SJCRH30 (cell line): ENCODE measurements at places on chromosomes 1 and 21. TPM values are rescaled to one million over a fixed set of nuclear protein-coding genes. Genes with fewer than 3 reads are reported as not detected.
A peak's percentile ranks its signal among the peaks of the same experiment; 100 is the strongest.

The TPTE gene
- total RNA-seq = 0.28 and 0.38 TPM in 2 replicates

The FCRL3 gene
- not detected in 2 replicates for total RNA-seq

The ZBTB8B gene
- total RNA-seq = not detected in 2 replicates

The VANGL2 gene
- total RNA-seq = 11.1 and 12.8 TPM in 2 replicates

The TAS1R1 gene
- 0.14 and 0.20 TPM in 2 replicates for total RNA-seq

The CCT3 gene
- 313 and 324 TPM in 2 replicates for total RNA-seq

The LY9 gene
- not detected in 2 replicates for total RNA-seq

DNA sequence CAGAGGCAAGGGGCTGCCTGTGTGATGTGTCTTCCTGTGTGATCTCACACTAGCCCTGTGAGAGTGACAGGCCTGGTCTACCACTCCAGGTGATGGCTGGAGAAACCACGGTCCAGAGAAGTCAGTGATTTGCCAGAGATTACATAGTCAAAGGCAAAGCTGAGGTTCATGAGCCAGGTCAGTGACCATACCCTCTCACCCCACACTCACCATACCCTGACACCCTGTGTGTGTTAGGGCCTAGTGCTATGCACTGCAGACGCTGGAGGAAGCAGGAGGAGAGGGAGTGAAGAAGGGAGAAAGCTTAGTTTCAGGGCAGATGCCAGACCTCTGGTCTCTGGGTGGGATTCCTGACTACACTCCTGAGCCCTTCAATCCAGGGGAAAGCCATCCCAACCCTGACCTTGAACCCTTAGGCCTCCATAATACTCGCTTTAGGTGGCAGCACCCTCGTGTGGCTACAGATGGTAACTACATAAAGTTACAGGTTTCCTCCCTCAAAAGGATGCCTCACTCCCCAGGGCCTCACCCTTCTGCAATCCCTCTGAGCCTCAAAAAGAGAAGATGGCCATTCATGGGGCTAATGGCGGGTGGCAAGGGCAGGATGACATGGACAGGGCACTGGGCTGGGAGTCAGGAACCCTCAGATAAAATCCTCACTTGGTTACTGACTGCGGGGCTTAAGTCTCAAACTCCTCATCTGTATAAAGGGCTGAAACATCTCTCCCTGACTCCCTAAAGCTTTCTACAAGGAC lies 20.8 kb upstream of the SDC3 start:
- peak; percentile 85 for DNase-seq

DNA sequence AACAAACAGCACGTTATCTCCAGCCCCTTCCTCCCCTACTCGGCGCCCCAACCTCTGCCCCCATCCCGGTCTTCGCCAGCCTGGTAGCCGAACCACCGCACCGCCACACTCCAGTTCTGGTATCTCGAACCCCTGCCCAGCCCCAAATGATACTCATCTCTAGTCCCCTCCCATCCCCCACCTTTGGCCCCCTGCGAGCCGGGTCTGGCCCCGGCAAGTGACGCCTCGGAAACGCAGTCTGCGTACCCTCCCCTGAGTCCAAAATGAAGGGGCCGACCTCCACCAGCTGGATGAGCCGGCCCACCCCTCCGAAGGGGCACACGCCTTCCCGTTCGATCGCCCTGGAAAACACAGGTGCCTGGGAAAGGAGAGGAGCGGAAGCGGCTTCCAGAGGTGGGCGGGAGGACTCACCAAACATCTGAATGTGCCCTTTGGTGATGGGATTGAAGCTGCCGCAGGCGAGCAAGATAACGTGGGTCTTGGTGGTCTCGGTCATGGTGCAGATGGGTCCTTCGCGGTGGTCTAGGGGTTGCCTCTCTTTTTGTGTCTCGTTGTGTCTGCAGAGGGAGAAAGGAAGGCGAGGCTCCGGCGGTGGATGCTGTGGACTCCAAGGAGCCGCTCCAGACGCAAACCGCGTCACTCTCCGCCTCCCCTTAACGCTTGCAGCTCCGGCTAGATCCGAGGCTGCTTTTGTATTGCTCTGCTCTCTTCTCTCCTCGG lies at the start of gene NMNAT2:
NMNAT2 (minus strand) TSS at position 609 of the 720 bp plus-strand sequence; CDS start at position 496, 113 bp downstream.
- no peak for DNase-seq

DNA sequence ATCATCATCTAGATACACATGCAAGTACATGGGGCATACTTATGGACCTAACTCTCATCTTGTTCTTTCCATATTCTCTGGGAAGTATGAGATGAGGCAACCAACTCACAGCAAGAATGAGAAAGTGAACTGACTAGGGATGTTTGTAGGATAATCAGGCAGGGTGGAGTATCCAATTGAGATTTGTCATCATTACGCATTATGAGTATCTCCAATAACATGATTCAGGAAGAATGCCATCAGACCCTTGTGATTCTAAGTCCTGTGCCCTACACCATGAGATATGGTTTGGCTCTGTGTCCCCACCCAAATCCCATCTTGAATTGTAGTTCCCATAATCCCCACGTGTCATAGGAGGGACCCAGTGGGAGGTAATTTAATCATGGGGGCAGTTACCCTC lies 154.0 kb downstream of the SLC30A10 start:
- no peak for DNase-seq

- no peak for DNase-seq
Observed at GRCh38 chr21:38303300-38303699, 46.5 kb downstream of the KCNJ15 start.

DNA sequence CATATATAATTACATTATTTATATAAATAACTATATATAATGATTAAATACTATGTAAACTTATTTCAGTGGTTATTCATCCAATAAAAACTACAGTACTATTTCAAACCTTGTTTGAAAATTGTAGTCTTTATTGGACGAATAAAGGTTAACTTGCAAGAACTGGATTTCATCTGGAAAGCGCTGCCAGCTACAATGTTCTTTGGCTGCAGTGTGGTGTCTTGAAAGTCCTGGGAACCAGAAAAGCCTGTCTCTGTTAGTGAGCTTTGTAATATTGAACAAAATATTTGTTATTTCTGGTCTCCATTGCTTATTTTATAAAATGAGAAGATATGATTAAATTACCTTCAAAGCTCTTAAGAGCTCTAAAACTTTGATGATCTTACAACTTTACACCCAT lies 763.6 kb downstream of the ADGRL2 start:
- no peak for DNase-seq

DNA sequence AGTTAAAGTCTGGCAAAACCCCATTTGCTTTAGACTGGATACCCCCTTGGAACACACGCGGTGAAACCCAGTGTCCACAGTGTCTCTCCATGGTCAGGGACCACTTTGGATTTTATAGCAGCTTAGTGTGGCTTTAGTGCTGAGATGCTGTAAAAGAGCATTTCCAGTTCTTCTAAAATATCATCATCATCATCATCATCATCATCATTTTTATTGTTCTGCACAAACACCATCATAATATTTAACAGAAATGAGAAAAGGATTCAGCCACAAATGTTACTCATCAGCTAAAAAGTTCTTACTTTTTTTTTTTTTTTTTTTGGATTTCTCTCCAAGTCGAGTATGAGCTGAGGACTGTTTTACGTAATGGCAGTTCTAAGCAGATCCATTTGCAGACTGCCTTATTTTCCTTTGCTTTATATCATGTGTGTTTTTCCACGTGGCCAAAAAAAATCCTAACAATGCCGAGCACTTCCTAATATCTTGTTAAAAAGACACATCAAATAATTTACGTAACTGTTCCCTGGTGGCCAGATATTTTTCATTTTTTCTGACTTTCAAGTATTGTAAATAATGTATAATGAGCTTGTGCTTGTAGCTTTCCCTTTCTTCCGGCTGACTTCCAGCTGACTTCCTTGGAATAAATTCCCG lies 62.8 kb downstream of the EVA1C start:
- no peak for DNase-seq

DNA sequence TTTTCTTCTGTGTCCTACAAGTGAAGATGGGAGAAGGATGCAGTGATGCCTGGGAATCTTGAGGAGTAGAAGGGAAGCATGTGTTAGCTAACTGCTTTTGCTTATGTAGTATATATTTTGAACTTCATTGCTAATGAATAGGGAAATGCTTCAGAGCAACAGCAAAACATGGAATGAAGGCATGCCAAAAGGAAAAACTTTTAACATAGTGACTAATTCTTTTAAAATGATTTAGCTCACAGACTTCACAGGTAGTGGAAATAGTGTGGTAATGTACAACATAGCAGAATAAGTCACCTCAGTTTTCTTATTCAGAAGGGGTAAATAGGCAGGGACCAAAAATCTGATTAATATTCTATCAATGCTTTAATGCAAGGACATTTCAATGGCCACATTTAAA lies 95.5 kb downstream of the LYPLAL1 start:
- DNase-seq = no peak

GRCh38 chr1:219236933-219237610 lies 63.4 kb downstream of the LYPLAL1 start:
- DNase-seq = no peak

GRCh38 chr1:51255331-51255730 lies 19.3 kb downstream of the RNF11 start:
- DNase-seq = no peak

GRCh38 chr1:30761381-30762151 lies 4.0 kb upstream of the LAPTM5 start:
- DNase-seq = peak; percentile 63

- DNase-seq = no peak
Observed at GRCh38 chr1:16451841-16452528, 11.5 kb downstream of the NECAP2 start.

GRCh38 chr1:112510340-112510739 lies 1.6 kb downstream of the WNT2B start:
- DNase-seq = no peak

- peak; percentile 87 for DNase-seq
Observed at GRCh38 chr1:218705911-218706893, 361.1 kb downstream of the TGFB2 start.

GRCh38 chr1:218247339-218247738 lies 37.8 kb upstream of the RRP15 start:
- DNase-seq = no peak

- DNase-seq = no peak
Observed at GRCh38 chr21:38831526-38832467, 26.1 kb downstream of the ETS2 start.

- DNase-seq = no peak
Observed at GRCh38 chr1:39777306-39777705, 6.2 kb upstream of the OXCT2 start.

DNA sequence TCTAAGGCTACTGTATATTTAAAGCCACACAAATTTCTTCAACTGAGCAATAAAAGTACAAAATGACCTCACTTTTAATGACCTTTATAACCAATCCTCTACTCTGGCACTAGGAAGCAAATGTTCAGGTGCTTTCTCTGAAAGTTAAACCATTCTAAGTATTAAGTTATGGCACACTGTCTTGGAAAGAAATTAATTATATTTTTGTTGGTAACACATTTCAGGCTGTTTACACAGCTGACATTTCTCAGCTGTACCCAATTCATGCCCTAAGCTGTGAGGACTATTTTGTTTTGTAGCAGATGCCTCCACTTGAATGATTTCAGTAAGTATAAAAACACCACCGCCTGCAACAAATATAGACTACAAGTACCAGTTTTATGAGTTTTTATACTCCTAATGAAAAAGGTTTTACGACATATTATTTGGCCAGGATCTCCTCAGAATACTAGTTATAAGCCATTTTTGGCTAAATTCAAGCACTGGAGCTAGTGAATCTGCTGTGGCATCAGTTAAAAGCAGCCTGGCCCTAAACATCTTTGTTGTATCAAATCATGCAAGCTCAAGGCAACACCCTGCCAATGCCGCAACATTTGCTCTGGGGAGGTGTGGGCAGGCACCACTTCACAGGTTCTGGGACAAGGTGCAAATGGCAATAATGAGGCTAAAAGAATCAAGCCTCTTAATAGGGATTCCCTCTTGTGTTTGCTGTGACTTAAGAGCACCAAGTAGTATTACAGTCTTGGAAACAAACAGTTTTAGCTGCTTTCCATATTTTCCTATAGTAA lies 228.4 kb upstream of the DMRTA2 start:
- peak; percentile 18 for DNase-seq
